ENCODE measurements at places on chromosomes 6 and 20.

- peak; percentile 38 for DNase-seq
Measured at GRCh38 chr6:129774697-129775447, 64.9 kb upstream of the ARHGAP18 start.

- no peak for DNase-seq
Measured at GRCh38 chr6:15386756-15387112, 140.9 kb downstream of the JARID2 start.

- DNase-seq, result no peak
Measured at GRCh38 chr6:160040527-160041264, 71.8 kb downstream of the IGF2R start.

DNA sequence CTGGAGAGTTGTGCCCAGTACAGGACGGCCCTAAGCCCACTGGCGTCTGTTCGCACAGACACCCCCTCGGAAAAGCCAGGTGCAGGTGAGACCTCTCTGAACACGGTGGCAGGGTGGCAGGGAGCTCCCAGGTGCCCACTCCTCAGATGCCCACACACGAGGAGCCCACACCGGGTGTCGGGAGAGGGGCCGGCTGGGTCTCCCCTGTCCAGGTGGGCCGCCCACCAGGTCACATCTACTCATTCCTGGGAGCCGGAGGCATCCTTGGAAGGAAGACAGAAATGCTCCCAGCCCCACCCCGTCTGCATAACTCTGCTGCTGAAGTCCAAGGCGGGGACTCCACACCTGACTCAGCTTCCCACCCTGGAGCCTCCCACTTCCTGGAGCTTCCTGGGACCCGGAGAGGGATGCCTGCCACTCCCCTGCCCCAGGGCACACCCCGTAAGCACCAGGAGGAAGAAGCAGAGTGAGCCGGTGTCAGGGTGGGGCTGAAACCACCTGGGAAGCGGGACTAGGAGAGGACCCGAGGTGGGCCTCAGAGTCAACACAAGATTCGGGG lies 2.5 kb downstream of the SRMS start:
- no peak for DNase-seq

GRCh38 chr6:11356404-11357155 lies 124.1 kb upstream of the NEDD9 start:
- no peak for DNase-seq

DNA sequence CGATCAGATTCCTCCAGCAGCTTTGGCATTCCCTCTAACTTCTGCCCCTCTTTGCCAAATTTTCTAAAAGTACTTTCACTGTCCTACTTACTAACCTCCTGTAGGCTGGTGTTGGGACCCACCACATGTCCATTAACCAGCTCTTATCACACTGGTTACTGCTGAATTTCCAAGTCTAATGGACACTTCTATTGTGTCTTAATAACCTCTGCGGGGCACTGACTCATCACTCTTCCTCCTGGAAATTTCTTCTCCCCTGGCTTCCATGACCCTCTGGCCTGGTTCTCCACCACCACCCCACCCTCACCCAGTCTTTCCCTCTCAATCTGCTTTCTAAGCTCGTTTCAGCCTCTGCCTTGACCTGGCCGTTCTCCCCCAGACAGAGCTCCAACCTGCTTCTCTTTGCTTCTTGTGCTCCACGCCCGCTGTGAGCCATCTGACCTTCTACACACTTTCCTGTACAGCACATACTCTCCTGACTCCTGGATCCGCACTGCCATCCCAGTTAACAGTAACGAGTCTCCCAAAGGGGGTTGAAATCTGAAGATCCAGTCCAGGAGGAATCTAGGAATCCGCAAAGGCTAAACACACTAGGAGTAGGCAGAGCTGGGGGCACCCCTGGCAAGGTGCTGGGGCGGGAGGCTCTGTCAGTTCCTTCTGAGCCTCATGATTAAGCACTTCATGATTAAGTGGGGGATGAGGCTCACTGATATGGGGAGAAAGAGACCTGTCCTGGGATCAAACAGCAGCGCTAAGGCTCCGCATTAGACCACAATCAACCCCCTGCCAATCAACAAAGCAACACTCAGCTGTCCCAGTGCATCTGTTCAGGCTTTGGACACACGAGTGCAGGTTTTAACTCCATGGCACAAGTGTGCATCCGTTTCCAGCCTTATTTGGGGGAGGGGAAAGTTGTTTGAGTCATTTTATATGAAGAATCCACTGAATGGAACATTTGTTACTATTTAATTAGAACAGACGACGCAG lies 146.3 kb downstream of the LY86 start:
- DNase-seq, result no peak

GRCh38 chr6:121668259-121668658 lies 232.8 kb downstream of the GJA1 start:
- DNase-seq, result no peak

DNA sequence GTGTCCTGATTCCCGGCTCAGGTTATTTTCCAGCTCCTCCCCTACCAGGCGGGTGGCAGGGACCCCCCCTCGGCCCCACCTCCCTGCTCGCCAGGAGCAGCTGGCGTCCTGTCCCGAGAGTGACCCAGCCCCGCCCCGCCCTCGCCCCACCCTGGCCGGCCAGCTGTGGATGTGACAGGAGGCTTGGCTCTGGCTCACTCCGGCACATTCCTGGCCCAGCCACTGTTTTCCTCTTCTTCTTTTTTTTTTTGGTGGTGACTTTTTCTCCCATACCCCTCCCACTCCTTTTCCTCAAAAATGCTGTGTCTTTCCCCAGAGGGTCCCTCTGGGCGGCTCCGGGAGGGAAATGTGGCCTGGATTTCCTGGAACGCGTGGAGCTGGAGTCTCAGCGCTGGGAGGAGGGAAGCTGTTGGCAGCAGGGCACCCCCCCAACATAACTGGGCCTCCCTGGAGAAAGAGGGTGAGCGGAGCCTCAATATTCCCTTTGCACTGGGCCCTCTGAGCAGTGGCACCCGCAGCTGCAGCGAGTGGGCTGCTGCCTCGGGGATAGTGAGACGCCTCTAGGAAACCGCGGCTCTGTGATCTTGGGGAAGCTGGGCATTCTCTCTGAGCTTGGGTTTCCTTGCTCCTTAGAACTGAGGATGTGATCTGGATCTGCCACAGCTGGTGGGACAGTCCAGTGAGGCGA lies 28.3 kb upstream of the CSNK2A1 start:
- no peak for DNase-seq

All from stimulated activated naive CD8-positive, alpha-beta T cell treated with anti-CD3 and anti-CD28 coated beads, Interleukin-15, amount 100 ng/mL, for 72 hours (primary cell).